HL-60 (cell line): ENCODE measurements at places on chromosomes 16 and 17.

GRCh38 chr17:41500131-41500911 lies 5.1 kb downstream of the KRT13 start:
- no peak for DNase-seq

- DNase-seq, result no peak
Observed at GRCh38 chr17:2435862-2436261, 35.0 kb upstream of the MNT start.

DNA sequence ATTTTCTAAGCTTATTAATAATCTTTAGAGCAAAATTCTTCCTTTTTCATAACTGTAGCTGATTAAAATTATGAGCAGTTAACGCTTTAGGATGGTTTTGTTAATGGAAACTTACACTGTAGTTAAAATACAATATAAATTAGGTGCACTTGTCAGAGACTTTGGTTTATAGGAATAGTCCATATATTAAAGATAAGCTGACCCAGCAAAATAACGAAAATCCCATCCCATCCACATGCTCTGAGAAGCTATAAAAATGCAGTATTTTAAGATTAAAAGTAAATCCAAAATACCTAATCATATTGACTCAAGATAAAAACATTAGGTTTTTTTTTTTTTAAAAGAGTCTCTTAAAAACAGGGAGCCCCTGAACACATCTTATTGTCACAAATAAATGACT lies 38.0 kb downstream of the CEP95 start:
- DNase-seq, result no peak

DNA sequence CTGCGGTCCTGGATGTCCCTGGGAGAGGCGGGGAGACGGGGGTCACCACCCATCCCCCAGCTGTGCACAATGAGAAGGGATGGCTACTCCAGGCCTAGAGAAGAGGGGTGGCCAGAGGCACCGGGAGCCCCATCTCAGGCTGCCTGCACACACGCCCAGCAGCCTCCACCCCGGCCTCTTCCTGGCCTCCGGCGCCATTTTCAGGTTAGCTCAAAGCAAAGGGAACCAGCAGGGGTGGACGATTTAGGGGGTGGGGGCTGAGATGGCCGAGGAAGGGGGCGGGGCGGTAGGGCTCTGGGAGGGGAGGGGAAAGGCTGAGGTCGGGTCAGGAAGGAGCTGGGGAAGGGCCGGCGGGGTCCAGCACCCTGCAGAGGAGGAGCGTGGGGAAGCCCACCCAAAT lies 42.8 kb downstream of the SRCIN1 start:
- DNase-seq, result no peak

DNA sequence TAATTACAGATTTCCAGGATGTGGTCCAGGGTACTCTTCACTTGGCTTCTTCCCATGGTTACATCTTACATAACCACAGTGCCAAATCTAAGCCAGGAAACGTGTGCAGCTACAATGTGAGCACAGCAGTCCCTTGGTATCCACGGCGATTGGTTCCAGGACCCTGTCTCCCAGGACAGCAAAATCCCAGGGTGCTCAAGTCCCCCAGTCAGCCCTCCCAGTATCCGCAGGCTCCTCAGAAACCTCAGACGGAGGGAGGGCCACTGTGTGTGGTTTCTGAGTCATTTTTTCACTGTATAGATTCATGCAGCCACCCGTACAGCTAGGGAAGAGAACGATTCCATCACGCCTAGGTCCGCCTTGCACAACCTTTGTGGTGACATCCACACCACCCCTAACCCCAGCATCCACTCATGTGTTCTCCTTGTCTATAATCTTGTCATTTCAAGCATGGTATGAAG lies 11.1 kb upstream of the ATP2C2 start:
- peak; percentile 63 for DNase-seq

- no peak for DNase-seq
Observed at GRCh38 chr17:57855391-57856035, 5.7 kb upstream of the MRPS23 start.

DNA sequence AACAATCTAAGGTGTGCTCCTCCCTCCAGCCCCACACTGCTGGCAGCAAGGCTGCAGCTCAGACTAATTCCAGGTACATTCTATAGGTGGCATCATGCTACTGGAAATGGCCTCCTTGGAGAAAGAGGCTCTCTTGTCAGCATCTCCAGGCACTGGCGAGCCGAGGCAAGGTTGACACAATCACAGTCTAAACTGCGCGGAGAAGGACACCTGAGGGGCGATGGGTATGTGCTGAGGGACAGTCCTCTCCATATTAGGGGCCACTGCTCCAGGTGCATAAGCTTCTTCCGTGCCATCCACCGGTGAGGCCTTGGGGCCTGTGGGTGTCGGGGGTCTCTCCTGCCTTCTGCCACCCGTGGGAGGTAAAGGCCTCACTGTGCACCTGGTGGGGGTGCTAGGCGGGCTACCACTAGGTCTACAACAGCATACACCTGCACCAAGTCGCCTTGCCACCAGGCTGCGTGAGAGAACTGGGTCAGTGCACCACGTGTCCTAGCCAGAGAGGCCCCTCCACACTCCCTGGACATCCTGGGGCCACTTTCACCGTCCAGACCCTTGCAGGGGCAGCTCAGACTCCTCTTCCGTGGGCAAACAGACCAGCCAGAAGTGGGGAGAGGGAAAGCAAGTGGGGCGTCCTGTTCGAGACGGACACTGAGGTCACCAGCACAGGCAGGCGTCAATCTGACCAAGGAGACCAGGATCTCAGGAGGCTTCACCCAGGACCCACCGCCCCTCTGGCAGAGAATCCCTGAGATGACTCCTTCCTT lies 12.1 kb upstream of the CBX8 start:
- DNase-seq, result peak; percentile 57

DNA sequence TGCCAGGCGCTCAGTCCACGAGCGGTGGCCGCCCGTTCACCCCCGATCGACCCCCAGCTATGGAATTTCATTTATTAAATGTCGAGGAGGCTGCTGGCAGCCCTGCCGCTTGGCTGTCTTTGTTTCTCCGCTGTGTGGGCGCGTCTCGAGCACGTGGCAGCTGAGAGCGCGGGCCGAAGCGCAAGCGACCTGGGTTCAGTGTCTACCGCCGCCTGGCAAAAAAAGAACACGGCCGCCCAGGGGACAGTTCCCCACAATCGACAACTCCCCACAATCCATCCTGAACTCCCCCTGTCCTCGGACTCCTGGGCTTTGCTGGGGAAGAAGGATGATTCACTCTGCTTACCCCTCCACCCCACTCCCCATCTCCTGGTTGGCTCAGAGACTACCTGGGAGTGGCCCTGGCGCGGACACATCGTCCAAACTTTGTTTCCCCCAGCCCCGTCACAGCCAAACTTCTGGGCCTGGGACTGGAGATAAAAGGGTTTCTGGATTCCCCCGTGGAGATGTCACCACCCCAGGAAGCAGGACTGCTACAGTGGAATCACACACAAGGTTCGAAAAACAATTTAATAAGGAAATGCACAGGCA lies 1.7 kb upstream of the ANKRD13B start:
- peak; percentile 18 for DNase-seq

GRCh38 chr16:20191566-20191965 lies 117.9 kb upstream of the GPR139 start:
- no peak for DNase-seq

- DNase-seq, result no peak
Observed at GRCh38 chr17:59421722-59422121, 90.3 kb downstream of the YPEL2 start.

- DNase-seq, result peak; percentile 80
Observed at GRCh38 chr17:74369221-74369620, 1.9 kb downstream of the GPR142 start.

DNA sequence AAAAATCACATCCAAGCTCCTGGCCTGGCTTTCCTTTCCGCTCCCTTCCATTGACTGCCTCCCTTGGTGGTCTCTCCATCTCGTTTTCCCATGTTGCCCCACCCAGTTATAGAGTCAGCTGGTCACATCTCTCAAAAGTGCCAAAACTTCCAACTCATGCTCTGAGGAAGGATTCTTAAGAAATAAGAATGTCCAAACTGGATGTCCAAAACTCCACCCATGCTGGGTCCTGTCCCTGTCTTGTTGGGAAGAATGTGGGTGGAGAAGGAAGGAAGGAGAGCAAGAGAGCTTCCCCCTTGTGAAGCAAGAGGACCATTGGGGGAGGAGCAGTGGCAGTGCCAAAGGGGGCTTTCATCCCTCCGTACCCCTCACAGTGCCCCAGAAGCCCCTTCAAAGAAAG lies 44.6 kb upstream of the MAP3K14 start:
- DNase-seq, result no peak

DNA sequence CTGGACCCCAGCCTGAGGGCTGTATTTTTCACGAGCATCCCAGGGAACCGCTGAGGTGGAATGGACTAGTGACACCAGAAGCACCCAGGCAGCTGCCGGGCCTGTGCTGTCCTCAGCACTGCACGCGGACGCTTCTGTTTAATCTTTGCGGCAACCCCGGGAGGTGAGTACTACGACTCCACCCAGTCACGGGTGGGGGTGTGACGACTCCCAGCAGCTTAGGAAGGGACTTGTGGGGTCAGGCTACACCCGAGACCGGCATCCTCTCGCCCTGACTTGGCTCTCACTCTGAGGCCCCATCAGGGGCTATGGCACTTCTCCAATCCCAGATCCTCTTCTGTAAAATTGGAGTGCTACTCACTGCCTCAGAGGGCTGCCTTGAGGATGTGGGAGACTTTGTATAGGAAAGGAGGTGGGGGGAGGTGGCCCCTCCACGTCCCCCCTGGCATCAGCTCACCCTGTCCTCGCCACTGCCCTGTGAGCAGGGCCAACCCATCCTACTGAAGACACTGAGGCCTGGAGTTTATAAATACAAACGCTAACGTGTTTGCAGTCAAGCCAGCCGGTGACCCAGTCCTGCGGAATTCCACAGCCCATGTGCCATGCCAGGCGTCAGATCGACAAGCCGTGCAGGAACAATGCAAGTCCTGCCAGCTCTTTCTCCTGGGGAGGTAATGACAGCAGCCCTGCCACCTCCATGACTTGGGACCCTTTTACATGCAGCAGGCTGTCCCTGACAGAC lies 44.4 kb downstream of the PPL start:
- DNase-seq, result no peak

- peak; percentile 93 for DNase-seq
Observed at GRCh38 chr17:38559051-38559879, 46.5 kb downstream of the SRCIN1 start.

GRCh38 chr16:78605548-78606101 lies 506.2 kb downstream of the WWOX start:
- no peak for DNase-seq

GRCh38 chr17:76529224-76530094 lies 8.1 kb downstream of the CYGB start:
- DNase-seq, result no peak

GRCh38 chr17:40415390-40415789 lies 2.3 kb downstream of the TOP2A start:
- DNase-seq, result no peak

DNA sequence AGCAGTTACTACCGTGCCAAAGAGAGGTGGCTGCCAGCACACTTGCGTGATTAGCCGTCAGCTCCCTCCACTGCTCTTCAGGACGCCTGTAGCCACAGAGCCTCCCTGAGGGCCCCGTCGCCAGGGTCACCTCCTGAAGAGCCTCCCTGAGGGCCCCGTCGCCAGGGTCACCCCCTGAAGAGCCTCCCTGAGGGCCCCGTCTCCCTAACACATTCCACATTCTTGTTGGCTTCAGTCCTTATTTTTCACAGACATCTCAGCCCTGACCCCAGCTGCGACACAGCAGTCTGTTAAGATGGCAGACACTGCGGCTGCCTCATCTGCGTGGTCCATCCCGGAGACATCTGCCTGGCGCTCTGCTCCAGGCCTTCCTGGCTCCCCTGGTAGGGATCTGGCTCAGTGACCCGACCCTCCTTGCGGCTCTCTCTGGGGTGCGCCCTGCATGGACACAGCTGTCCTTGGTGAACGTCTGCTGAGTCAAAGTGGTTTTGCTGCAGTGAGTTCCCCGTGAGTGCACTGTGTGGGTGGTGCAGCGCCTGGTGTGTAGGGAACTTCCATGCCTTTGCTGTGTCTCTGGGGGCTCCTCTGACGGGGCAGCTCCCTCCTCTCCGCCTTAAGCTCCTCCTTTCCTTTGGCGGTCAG lies 11.4 kb downstream of the ACSF3 start:
- DNase-seq, result no peak

GRCh38 chr17:38799501-38800236 lies at the start of gene PIP4K2B:
PIP4K2B (minus strand) TSS chr17:38799556; CDS start chr17:38799424, 132 bp downstream.
- DNase-seq, result peak; percentile 98

DNA sequence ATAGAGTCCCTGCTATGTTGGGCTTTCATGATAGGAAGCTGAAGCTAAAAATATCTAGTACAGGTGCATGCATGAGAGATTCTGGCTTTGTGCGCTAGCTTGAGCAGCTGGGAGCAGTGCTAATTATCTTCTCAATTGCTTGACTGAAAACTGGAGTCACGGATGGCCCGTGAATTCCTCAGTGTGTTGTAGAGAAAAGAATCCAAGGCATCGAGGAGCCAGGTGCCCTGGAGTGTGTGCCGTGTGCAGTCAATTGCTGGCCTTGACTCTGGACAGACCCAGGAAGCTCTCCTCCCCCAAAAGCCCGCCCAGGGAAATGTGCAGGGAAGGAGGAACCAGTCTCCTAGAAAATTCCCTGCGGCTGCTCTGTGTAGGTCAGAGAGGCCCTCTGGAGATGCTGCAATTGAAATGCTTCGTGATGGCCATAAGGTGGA lies 14.2 kb downstream of the LGALS3BP start:
- no peak for DNase-seq

DNA sequence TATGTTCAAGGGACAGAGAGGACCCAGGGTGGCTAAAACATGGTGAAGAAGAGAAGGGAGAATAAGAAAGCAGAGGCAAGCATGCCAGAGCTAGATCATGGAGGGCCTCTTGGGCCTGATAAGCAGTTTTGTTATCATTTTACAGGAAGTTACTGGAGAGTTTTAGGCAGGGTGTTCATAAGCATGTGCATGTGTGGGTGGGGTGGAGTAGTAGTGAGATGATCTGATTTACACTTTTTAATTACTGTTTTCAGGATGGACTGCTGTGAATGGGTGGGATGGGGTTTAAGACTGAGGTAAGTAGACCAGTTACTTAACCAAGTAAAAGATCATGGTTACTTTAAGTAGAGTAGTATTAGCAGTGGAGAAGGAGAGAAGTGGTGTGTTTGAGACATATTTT lies 173.6 kb downstream of the PHKB start:
- DNase-seq, result no peak

DNA sequence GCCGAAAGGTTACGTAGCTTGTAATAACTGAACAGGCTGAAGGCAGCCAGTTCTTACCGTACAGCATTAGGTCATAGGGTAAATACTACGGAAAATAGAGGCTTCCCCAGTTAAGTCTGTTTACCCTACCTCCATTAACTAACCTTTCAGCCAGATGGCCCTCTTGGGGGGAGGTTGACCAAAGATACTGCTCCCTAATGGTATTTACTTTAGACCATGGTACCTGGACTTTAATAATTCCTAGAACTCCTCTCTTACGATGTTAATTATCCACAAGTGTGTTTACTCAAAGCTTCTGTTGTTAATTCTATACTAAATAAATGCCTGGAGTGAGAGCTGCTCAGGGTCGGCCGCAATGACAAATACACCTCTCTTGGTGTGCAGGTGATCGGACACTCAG lies 9.8 kb upstream of the ADAT1 start:
- DNase-seq, result no peak
